ENCODE measurements at places on chromosomes 4 and X. TPM values are rescaled to one million over a fixed set of nuclear protein-coding genes. Genes with fewer than 3 reads are reported as not detected.

DNA sequence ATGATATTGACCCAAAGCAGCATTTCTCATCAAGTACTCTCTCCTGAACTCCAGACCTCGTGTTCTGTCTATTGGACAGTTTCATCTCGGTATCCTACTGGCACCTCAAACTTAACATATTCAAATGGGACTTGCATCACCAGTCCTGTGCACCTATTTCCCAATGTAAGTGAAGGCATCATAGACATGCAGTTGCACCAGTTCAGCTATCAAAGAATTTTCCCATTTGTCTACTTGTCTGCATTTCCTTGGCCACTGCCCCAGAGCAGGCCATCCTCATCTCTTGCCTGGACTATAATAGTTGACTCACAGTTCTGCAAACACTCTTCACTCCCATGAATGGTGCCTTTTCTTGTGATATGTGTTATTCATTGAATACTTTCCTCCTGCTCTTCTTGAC, 11.3 kb upstream of the LIMCH1 start:
- DNase-seq: no peak

DNA sequence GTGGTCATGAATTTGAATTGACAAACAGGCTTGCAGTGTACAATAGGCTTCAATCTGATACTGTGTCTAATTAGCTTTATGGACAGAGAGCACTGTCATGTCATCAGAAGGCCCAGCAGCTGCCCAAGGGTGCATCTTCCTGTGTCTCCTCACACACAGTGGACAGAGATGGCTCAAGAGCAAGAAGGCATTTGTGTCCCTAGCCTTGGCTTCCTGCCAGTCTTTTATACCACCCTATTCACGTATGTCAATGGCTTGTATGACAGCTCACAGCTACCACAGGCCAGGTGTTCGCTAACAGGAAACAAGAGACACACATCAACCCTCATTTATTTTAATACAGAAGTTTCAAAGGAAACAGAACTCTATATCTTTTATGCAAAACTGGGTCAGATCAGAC, 874.0 kb upstream of the AGA start:
- DNase-seq: no peak

GRCh38 chrX:12979616-12980015, 4.7 kb downstream of the TMSB4X start:
- DNase-seq: no peak

DNA sequence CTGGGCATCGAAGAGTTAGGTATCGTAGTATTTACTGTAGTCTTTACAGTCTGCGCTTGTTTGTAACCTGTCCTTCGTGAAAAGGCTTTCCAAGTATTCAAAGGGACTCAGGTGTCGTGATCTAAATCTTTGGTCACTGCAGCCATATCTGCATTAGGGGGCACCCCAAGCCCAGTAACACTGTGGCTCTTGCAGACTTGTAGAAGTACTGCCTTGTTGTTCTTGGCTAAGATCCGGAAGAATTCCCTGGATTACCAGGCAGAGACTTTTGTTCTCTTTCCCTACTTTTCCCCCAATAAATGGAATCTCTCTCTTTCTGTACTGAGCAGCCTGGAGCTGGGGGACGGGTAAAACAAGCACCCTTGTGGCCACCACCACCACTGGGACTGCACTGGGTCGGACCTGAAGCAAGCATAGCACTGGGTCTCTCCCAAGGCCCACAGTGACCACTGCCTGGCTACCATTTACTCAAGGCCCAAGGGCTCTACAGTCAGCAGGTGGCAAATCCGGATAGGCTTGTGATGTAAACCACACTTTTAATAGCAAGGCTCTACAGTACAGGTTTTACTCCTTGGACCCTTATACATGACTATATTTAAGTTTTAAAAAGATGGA, 12.0 kb downstream of the CXorf58 start:
- no peak for DNase-seq

GRCh38 chrX:17719711-17720110, 17.6 kb upstream of the SCML1 start:
- no peak for DNase-seq

GRCh38 chrX:78326401-78326800, 1.0 kb downstream of the CYSLTR1 start:
- no peak for DNase-seq

- no peak for DNase-seq
These were observed 256.5 kb downstream of the CAMK2D start for GRCh38 chr4:113505044-113505443.

GRCh38 chrX:16946971-16947562, 609 bp downstream of the REPS2 start:
- DNase-seq: no peak

DNA sequence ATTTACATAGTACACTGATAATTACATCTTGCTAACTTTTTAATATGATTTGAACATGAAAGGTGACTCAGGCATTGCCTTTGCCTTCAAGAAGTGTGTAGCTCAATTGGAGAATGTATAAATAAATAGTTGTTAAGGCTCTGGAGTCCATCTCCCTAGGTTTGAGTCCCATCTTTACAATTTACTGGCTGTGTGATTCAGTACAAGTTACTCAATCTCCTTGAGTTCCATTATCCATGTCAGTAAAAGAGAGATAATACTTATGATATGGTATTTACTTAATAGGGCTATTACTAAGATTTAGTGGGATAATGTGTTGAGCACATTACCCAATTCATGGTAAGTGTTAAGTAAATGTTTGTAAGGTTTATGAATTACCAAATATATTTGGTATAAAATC, 1.9 kb upstream of the FGG start:
- no peak for DNase-seq

- no peak for DNase-seq
These were observed 17.5 kb downstream of the MAGEA9B start for GRCh38 chrX:149569770-149570169.

GRCh38 chr4:138927072-138927471, 88.5 kb upstream of the NOCT start:
- DNase-seq: no peak

GRCh38 chr4:151717909-151718628, 42.7 kb downstream of the GATB start:
- no peak for DNase-seq

DNA sequence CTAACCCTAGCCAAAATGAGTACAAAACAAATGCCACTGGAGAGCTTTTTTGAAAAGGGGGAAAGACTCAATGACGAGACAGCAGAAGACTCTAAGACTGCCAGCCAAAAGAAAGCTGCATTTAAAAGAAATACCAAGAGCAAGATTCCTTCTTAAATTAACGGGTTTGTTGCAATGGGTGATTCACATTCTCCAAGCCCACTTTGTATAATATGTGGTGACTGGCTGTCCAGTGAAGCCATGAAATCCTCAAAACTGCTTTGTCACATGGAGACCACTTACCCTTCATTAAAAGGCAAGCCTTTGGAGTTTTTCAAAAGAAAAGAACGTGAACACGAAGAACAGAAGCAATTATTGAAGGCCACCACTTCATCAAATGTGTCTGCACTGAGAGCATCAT, 68.2 kb downstream of the MRPL1 start:
- no peak for DNase-seq

DNA sequence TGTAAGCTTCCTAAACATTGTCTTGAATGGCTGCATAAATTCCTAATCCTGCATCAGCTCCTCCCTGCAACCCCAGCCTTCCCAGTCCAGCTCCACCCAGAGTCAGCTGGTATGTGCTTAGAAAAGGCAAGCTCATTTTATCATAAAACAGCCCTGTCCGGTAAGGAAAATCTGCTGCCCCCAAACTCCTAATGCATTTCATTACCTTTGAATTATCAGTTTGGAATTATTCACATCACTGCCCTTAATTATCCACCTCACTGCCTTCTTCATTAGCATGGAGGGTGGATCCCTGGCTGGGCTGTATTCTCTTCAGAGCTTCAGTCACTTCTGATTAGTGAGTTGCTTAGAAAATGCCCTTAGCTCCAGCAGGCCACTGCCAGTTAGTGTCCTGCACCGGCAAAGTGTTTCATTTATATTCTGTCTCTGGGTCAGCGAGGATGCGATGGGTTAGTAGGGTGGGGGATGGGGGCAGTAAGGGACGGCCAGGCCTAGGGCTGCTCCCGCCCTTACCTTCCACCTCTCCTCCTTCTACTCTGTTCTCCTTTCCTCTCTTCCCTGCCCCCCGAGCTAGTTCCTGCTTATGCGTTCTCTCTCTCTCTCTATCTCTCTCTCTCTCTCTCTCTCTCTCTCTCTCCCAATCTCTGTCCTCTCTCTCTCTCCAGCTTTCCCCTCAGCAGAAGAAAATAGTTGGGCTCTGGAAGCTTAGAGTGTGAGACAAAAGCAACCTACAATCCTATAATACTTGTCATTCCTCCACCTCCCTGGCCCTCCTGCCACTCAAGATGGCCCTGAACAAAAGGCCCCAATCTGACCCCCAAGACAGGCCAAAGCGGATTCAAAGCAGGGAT, 174.8 kb upstream of the KLF3 start:
- DNase-seq: peak; percentile 18

GRCh38 chr4:1412376-1413203, 6.3 kb upstream of the NKX1-1 start:
- no peak for DNase-seq

DNA sequence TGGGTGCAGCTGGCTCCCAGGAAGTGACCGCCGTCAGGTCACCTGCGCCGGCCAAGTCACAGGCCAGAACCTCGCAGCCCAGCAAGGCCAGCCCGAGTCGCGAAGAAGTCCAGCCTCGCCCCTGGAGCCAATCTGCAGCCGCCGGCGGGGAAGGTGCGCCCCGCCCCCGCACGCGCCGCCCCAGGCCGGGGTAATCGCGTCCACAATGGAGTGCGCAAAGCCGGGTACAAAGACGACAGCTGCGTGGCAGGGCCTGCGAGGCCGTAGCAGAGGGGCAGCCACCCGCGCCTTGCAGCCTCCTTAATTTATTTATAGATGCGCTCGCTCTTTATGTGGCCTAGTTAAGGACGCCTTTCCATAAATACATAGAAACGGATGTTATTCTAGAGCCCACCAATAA, 139.4 kb upstream of the CPEB2 start:
- DNase-seq: no peak

STAP1 gene
- total RNA-seq: not detected

UTP14A gene
- 24.4 TPM for total RNA-seq

HS6ST2 gene
- total RNA-seq: 3.5 TPM

PTPN13 gene
- 58.7 TPM for total RNA-seq

HAND2 gene
- not detected for total RNA-seq

ZCCHC18 gene
- total RNA-seq: 13.9 TPM

ARSJ gene
- 31.7 TPM for total RNA-seq

PHEX gene
- 0.35 TPM for total RNA-seq

FAM114A1 gene
- 192 TPM for total RNA-seq
